Activated T-cell treated with anti-CD3 and anti-CD28 coated beads for 4 hours (primary cell): ENCODE measurements at places on chromosomes 3 and 15.

DNA sequence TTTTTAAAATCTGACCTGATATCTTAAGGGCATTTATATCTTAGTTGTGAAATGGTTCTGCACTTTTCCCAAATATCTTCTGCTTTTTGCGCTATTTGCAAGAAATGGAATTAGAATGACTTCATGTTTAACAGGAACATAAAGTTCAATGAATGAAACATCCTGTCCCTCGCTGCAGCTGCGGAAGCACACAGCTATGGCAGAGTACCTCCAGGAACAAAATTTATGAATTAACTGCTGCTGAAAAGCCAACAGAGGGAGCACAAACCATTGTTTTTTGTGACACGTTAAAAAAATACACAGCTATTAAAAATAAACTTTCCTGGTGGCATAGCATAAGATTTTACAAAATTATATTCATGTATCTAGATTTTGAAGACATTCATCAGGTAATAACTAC, 404.4 kb upstream of the MDFIC2 start:
- no peak for DNase-seq

GRCh38 chr3:140093742-140094141, 158.8 kb downstream of the CLSTN2 start:
- no peak for DNase-seq

DNA sequence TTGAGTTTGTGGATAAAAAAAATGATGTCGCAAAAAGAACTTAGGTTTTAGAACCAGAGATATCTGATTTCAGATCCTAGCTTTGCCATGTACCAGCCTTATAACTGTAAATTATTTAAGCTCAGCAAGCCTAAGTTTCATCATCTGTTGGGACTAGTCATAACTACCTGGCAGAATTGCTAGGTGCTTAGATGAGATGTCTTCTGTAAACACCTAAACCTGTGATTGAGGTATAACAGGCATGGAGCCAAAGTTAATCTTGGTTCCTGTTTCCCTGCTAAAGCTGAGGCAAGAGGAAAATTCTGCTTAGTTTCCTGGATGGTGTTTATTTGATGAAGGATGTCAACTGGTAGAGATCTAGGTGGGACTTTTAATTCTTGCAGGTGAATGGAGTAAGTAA, 331.3 kb upstream of the RBMS3 start:
- DNase-seq = no peak

DNA sequence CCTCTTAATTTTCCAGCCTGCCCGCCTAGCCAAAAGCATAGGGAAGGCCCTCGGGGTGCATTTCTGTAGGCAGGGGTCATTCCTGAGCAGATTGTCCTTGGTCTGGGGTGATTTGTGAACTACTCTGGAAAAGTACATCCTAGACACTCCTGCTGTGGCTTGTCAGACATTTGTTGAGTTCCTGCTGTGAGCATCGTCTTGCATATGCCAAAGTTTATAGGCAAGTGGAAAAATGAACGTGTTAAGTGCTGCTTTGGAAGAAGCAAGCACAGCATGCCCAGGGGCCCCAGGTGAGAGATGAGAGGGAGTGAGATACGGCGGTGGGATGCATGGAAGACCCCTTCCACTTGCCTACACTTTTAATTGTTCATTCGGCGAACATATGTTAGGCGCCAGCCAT, 237.7 kb upstream of the ST8SIA2 start:
- DNase-seq = no peak

GRCh38 chr3:29338377-29338776, 57.5 kb downstream of the RBMS3 start:
- no peak for DNase-seq

DNA sequence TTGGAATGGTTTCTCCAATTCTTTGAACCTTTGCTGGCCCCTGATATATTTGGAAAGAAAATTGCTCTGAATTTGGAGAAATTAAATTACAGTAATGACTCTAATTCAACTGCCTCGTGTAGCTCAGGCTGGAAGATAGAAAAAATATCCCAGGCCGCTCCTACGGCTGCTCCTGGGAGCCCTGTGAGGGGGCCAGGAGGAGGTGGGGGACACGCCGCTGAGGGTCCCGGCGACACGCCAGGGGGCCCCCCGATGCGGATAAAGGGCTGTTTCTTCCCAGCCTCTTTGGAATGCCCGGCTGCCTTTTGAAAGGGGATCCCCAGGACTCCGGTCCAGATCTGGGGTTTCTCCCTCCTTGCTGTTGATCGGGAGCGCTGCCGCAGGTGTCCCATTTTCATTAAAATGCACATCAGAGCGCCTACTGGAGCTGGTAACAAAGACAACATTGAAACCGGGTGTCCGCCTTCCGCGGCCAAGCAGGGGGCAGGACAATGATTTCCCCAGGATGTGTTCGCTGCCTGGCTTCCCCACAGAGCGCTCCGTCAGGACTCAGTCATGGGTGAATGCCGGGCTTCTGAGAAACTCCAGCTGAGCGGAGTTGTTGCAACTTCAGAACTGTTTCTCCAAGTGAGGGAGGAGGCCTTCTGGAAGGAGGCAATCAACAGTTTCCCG, 200.1 kb upstream of the KBTBD8 start:
- DNase-seq = no peak

- no peak for DNase-seq
These were observed 212.4 kb downstream of the IL5RA start for GRCh38 chr3:2897821-2898220.

DNA sequence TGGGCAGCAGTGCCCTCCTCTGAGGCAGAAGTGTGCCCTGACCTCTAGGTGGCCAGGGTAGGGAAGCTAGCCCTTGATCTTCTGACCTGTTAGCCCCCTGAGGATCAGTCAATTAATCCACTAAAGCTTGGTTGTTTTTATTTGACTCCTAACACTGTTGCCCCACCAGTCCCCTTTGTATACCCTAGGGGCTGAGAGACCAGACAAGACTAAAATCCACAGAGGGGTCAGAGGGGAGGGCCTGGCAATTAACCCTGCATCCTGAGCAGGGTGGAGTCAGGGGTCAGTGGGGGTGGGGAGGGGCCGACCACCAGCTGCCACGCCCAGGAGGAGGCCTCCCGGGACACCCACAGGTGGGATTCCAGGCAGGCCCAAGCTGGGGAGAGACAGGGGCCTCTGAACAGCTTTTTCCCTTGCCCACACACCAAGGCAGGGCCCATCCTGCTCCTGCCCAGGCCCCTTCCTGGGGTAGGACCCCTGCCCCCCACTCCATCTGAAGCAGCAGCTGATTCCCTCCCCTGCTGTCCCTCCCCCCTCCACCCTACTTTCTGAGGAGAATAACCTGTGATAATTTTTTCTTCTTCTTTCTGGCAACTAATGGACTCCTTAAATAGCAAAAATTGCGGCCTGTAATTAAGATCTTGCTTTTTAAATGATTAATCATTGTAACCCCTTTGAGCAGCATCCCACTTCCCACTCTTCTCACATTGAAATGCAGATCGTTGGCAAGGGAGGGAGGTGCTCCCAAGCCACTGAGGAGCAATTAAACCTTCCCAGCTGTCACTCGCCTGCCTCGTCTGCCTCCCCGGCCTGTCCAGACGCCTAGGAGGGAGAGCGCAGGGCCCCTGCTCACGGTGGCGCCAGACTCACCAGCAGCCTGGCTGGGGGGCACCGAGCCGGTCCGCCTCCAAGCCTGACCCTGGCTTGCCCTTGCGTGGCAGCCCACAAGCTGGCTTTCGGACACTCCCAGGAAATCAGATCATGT, 51.9 kb downstream of the RHCG start:
- no peak for DNase-seq

DNA sequence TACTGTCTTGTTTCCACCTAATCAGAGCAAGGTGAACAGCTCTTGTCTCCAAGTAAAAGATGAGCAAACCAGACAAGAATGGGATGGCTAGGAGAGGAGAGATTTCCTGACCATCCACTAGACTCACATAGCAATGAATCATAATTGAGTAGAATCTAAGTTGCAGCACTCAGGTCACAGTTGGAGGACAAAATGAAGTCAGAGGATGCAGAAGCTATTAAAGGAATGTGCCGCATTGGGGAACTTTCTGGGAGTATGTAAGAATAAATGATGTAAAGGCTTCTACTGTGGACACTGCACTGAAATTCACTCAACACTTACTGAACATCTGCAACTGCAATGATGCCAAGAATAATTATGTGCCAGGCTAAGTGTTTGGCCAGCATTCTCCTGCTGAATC, 217.4 kb upstream of the WNT5A start:
- DNase-seq = no peak

DNA sequence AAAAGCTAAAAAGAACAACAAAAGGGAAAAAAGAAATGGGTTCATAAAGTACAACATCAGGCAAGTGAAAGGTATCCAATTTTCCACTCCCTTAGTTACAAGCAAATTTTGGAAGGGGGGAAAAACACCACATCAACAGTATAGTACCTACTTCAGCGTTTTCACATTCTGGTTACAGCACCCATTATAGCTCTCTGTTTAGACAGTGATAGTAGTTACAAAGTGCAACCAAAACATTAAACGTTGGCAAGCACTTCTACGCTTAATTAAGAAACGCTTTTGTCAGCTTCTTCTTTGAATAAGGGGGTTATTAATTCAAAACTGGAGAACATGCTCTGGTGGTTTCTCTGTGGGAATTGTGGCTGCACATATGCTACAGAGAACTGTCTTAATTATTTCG, 180.2 kb downstream of the VPS13C start:
- no peak for DNase-seq

- no peak for DNase-seq
These were observed 161.6 kb downstream of the MAGI1 start for GRCh38 chr3:65877160-65877559.

DNA sequence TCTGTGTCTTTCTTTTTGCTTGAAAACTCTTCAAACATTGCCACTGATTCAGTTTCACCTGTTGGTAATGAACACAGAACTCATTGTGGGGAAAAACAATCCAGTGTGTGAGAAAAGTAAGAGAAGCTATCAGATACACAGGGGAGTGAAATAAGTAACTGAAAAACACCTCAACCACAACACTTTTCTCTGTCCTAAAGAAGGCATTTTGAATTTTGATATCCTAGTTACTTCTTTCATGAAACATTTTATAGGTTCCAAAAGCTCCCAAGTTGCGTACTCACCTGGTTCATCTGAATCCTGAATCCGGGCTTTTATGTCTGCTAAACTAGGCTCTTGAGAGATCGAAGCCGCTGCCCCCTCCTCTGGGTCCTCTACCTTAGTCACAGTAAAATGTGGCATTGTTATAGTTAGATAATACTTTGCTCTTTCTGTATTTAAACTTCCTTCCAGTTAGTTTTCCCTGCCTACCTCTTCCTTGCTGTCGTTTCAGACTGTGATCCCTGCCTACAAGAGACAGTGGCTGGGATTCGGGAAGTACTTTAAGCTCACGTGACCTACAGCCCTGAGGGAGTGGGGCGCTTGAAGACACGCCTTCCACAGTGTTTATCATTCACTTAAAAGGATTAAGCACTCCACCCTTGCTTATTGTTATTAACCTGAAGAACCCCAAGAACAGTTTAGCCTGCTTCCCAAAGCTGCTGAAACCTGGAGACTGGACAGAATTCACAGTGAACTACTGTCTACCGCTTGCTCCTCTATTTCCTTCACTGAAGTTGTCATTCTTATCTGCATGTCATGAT, 19.1 kb downstream of the SLC12A6 start:
- DNase-seq = no peak

GRCh38 chr15:75653347-75653913, 5.7 kb downstream of the SNX33 start:
- no peak for DNase-seq

DNA sequence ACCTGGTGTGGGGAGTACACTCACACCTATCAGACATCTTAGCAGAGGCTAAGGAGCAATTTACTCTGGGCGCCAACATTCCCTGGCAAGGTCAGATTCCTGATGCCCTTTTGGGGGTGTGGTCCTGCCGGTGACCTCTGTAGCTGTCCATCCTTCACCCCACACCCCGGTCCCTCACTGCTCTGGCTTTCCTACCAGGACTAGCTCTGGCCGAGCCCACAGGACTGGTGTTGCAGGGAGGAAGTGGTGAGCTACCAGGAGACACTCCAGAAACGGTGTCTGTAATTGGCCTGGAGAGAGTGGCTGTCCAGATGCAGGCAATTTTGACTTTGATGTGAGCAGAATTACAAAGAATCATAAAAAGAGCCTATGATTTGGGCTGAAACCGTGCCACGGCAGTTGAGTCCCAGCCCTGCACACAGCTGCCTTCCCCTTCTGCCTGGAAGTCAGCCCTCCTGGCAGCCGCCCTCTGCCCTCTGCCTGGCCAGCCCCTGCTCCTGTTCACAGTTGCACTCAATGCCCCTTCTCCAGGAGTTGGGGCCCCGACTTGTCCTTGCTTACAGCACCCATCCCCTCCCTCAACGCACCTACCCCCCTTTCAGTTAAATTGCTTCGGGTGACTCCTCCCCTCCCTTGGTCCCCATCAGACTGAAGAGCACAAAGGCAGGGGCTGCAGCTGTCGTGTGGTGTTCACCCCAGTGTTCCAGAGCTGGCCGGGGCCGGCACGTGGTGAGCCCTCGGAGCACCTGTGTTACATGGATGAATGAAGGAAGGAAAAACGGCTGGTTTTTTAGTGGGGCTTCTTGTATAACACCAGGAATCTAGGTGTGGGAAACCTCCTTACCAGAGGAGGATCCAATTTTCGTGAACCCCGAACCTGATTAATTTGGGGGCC, 80.2 kb upstream of the TPM1 start:
- DNase-seq = no peak

DNA sequence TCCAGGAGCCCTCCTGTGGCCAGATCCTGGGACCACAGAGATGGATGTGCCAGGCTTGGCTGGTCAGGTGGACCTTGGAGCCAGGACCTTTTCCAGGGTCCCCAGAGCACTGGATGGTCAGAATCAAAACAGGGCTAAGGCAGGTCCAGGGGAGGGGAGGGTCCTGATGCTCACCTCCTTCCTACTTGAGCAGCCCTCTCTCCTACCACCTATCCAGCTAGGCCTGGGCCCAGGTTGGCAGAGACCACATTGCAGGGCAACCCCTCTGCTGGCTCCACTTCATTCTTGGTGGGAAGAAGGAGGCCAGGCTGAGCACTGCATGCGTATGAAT, 28.5 kb upstream of the SFMBT1 start:
- no peak for DNase-seq

DNA sequence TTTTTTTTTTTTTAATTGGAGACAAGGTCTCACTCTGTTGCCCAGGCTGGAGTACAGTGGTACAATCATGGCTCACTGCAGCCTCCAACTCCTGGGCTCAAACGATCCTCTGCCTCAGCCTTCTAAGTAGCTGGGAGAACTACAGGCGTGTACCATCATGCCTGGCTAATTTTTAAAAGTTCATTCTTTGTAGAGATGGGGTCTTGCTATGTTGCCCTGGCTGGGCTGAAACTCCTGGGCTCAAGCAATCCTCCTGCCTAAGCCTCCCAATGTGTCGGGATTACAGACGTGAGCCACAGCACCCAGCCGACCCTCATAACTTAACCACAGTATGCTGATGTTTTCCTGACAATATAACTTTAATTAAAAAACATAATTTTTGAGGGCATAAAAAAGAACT, 24.3 kb downstream of the IL17RD start:
- no peak for DNase-seq

DNA sequence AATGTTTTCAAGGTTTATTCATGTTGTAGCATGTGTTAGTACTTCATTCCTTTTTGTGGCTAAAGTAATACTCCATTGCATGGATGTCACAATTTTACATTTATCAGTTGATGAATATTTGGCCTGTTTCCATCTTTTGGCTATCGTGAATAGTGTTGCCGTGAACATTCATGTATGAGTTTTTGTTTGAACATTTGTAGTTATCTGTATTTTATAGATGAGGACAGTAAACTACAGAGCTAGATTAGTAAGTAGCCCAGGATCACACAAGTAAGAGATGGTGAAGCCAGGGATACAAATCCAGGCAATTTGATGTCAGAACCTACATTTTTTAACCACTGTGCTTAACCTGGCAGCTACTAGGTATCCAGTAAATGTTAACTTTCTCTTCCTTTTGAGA, 63.2 kb downstream of the ASTE1 start:
- DNase-seq = no peak

GRCh38 chr15:81257435-81257834, 60.8 kb downstream of the IL16 start:
- DNase-seq = no peak
